ENCODE measurements at places on chromosomes 1 and 21.

DNA sequence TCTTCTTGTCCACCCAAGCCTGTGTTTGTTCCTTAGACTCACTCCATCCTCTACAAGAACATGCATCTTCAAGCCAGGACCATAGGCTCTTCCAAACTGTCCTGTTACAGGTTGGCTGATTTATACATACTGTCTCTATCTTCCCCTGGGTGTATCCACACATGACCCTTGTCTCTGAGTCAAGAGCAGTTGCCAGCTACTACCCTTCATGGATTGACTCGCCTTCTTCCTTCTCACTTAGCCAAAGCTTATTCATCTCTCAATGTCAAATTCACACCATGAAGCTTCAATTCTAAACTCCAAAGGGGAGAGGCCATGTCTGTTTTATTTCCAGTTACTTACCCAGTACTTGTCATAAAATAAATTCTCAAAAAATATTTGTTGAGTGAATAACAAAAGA lies 64.1 kb upstream of the CACHD1 start:
- peak; percentile 4 for DNase-seq

DNA sequence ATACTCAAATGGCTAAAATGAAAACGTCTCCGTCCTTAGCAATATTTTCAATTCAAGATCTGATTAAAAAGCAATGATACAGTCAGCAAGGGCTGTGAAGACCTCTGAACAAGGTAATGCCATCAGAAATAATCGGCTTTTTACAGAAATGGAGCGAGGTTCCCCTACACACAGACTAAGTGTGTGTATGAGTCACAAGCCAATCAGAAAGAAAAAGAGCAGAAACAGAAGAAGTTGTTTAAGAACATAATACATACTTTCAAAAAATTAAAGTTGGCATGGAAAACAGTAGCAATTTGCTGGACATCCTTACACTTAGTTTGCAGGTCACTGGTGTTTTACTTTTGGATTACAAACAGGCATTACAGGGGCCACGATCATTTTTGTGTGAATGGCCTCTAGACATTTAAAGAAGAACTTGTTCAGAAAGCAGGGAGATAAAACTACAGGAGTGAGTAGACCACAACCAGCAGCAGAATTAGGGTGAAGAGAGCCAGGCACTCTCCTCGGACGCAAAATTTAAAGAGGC lies 350.0 kb upstream of the RUNX1 start:
- DNase-seq, result no peak

DNA sequence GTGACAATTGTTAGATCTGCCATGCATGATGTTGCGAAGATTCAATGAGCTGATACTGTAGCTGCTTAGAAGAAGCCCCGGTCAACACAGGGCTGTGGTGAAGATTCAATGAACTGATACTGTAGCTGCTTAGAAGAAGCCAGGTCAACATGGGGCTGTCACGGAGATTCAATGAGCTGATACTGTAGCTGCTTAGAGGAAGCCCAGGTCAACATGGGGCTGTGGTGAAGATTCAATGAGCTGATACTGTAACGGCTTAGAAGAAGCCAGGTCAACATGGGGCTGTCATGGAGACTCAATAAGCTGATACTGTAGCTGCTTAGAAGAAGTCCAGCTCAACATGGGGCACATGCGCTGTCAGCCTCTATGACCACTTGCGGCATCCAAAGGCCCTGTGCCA lies 18.8 kb upstream of the BACE2 start:
- no peak for DNase-seq

GRCh38 chr1:20666146-20666545 lies 5.0 kb upstream of the DDOST start:
- DNase-seq, result no peak

- no peak for DNase-seq
Observed at GRCh38 chr1:192581131-192581927, 5.8 kb downstream of the RGS1 start.

- DNase-seq, result no peak
Observed at GRCh38 chr1:113872219-113872935, 865 bp upstream of the PTPN22 start.

DNA sequence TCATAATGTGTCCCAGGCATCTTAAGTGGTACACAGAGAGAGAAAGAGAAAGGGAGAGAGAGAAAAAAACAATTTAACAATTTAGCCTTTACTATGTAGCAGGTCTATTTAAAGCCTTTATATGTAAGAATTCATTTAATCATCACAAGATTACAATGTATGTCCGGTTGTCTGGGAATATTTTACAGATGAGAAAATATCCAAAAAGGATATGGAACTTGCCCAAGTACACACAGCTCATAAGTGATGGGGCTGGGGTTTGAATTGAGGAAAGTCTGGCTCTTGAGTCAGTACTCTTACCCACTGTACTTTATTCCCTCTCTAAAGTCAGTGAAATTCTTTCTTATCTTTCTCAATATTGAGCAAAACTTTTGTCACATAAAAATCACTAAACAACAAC lies 104.6 kb downstream of the LYPLAL1 start:
- DNase-seq, result no peak

- DNase-seq, result no peak
Observed at GRCh38 chr1:5751833-5752745, 240.1 kb downstream of the NPHP4 start.

DNA sequence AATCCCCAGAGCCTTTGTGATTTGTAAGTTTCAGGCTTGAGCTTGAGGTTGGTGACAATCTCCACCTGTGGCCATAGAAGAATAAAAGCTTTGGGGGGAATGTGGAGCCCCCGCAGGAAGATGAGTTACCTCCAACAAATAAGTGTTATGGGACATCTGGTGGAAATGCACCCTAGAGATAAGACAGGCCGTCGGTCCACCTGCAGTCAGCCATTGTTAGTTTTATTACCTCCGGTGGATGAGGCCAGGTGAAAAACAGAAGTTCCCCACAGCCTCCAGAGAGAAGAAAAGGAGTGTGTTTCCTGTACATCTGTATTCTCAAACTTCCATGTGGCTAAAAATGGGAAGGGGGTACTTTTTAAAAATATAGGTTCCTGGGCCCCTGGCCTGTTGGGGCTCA lies 137.4 kb downstream of the KAZN start:
- DNase-seq, result no peak

GRCh38 chr1:232450615-232451014 lies 179.3 kb downstream of the SIPA1L2 start:
- no peak for DNase-seq
